Amniotic epithelial cell (primary cell): ENCODE measurements at places on chromosomes 1 and 21.

- DNase-seq = no peak
Measured at GRCh38 chr1:218048828-218049420, 236.2 kb upstream of the RRP15 start.

- DNase-seq = no peak
Measured at GRCh38 chr1:34749992-34750391, 4.9 kb upstream of the GJB5 start.

GRCh38 chr1:22915816-22916470 is 56.7 kb downstream of the LACTBL1 start:
- DNase-seq = no peak

GRCh38 chr1:93007941-93008577 is 46.8 kb upstream of the DIPK1A start:
- peak; percentile 85 for DNase-seq

- no peak for DNase-seq
Measured at GRCh38 chr1:76278711-76279100, 204.2 kb downstream of the ST6GALNAC3 start.

DNA sequence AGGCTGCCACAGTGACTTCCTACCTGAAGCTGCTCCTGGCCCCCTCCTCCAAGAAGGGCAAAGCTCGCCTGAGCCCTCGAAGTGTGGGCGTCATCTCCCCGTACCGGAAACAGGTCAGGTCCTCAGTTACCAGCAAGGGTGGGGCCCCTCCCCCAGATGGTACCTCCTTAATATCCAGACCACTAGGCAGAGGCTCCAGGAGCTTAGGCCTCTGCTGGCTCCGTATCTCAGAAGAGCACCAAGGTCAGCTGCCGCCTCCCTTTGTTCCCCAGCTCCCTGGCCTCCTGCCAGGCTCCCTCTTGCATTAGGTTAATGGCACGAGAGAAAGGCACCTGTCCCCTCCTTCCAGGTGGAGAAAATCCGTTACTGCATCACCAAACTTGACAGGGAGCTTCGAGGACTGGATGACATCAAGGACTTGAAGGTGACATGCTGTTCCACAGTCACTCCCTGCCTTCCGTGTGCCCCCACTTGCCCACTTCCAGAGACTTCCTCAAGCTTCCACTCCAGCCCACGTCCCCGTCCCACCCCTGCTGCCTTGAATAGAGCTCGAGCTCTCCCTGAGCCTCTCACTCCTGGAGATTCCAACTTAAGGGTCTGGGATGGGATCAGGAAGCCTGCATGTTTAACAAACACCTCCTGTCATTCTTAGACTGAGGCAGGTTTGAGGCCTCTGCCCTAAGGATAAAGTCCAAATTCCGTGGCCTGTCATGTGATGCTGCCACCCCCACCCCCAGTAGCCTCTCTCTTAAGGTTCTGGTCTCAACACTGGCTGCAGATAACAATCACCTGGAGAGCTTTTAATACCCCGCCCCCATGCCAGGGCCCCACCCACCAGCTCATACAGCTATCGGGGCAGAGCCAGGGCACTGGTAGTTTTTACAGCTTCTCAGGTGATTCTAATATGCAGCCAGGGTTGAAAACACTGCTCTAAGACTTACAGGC is 8.3 kb downstream of the RHOC start:
- no peak for DNase-seq

DNA sequence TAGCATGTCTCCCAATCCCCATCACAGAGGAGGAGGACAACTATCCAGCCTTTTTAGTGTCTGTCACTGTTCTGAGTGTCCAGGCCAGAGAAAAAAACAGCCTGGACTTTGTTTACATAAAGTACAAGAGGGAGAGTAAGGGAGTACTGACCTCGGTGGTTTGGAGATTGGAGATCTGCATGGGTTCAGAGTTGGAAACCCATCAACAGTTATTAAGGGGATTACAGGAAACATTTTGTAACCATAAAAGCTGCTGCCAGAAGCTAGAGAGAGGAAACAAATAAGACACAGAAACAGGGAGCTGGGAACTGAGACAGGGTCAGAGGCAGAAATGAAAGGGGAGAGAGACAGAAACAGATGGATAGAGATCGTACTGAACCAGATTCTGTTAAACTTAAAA is 131.5 kb upstream of the CTTNBP2NL start:
- peak; percentile 93 for DNase-seq

DNA sequence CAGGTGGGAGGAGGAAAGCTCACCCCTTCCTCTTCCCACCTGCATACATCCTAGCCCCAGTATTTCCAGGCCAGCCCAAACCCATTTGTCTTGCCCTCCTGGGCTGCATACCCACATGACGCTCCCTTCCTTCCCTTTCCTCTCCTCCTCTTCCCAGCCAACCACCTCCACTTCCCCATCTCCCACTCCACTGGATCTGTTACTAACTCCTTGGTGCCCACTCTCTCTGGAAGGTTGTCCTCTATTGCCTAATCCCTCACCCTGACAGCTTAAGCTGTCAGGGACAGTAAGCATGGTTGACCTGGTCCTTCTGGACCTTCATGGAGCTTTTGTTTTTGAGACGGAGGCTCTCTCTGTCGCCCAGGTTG is 23.0 kb upstream of the SYNC start:
- DNase-seq = no peak

- peak; percentile 77 for DNase-seq
Measured at GRCh38 chr1:44862829-44863401, 19.9 kb upstream of the PTCH2 start.

DNA sequence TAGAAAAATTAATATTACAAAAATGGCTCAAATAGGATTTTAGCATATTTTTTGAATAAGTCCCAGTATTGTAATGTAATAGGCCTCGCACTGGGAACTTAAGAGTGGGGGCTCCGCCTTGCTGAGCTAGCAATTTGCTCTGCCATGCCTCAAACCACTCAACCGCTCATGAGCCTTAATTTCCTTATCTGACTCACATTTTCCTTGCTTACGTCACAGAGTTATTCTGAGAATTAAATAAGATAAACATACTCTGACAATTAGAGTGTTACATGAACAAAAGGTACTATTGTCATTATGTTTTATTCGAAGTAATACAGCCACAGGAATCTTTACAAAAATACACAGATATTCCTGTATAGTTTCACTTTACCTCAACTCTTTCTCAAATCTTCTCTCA is 108.1 kb downstream of the SLC44A5 start:
- DNase-seq = no peak

- no peak for DNase-seq
Measured at GRCh38 chr1:158458263-158458662, 3.4 kb upstream of the OR10K1 start.

DNA sequence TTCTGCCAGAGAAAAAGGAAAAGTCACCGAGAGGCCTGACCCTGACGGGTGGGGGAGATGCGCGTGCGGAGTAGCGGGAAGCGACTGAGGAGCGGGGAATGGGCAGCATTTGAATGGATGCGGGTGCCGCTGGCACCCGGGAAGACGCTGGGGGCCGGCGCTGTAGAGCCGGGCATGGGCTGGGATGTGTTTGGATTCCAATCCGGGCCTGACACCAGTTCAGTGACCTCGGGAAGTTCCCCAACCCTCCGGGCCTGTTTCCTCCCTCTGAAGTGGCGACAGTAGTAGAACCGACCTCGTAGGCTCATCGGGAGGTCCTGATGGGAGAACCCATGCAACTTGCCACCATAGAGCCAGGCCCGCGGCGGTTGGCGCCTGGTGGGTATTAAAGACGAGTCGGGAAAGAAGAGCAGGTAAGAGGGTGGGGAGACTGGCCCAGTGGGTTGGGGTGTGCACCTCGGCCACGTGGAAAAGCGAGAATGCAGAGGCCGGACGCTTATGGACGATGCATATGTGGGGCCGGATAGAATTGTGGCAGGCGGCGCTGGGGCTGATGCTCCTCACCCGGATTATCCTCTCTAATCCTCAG is 642 bp upstream of the SLC16A1 start:
- DNase-seq = no peak

DNA sequence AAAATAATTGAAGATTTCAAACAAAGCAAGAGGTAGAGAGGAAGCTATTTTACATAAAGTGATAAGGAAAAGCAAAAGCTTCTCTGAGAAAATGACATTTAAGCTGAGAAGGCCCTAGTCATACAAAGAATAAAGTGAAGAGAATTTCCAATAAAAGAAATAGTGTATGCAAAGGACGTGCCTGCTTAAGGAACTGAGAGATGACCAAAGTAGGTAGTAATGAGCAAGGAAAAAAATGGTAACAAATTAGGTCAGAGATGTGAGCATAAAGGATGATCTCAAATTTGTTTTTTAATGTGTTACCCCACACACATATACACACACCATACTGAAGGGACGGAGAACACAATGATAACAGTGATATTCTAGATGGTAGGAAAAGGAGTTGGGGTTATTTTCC is 46.4 kb downstream of the NRIP1 start:
- DNase-seq = no peak

DNA sequence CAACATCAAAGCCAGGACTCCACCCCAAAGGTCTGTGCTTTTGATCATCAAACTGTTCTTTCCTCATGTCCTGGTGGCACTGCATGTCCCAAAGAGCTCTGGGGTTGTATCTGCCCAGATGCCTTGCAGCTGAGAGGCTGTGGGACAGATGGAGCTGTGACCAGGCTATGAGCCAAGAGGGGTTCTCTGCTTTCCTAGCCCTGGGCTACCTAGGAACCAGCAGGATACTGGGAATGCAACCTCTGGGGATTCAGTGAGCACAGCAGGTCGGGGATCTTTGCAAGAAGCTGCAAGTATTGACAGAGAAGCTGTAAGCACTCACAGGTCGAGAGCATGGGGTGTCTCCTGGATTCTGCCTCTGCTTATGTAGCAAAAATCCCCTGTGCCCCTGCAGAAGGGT is 186.6 kb downstream of the GRIK3 start:
- no peak for DNase-seq

- no peak for DNase-seq
Measured at GRCh38 chr1:89539128-89539527, 14.5 kb downstream of the LRRC8B start.

- peak; percentile 70 for DNase-seq
Measured at GRCh38 chr1:240621249-240621648, 9.3 kb upstream of the GREM2 start.

GRCh38 chr1:50487725-50488124 is 64.5 kb upstream of the DMRTA2 start:
- no peak for DNase-seq

GRCh38 chr1:52033190-52034049 is at the start of gene KTI12:
Gene KTI12, minus strand, starts transcription at chr1:52033810. Its CDS starts 49 bp downstream, at chr1:52033761.
- DNase-seq = peak; percentile 93

DNA sequence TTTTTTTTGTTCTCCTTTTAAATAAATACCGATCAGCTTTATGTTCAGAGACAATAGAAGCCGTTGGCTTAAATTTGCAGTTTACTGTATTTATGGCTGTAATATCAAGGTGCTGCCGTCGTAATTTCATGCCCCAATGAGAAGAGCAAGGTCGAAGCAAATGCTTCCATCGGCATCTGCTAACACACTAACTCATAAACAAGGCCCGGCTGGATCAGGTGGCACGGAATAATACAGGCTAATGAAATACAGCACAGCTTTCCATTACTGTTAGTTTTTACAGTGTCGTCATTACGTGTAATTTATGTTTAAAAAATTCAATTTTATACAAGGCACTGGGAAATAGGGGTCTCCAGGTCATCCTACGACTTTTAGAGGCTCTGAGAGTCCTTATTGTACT is 119.0 kb downstream of the PEX14 start:
- no peak for DNase-seq

DNA sequence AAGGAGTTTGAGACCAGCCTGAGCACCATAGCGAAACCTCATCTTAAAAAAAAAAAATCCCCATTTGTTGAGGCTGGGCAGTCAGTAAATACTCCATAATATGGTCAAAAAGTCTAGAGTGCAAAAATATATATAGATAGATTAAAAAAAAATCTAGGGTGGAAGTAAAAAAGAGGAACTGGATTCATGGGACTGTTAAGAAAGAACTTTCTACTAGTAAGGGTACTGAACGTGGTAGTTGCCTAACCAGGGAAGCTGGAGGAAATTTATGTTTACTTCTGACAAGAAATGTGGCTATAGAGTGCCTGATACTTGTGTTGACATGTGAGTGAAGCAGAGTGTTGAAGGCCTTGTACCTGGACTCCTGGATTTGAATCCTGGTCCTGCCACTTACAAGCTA is 265.9 kb upstream of the FAM78B start:
- no peak for DNase-seq

DNA sequence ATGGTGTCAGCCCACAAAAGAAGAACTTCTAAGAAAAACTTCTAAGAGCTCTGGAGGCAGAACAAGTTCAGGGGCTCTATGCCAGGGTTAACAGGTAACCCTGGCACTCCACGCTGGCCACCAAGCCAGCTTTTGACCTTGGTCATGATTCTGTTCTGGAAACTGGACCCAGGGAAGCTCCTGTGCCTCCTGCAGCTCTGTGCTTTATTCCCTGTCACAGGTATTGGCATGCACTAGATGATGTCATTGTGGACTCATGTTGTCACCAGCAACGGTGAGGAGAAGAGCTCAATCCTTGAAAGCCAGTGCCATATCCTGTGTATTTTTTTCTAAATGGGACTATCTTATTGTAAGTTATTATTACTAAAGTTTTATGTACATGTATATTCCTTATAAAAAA is 56.7 kb upstream of the GCLM start:
- no peak for DNase-seq

- no peak for DNase-seq
Measured at GRCh38 chr1:14617791-14618190, 19.3 kb downstream of the KAZN start.

DNA sequence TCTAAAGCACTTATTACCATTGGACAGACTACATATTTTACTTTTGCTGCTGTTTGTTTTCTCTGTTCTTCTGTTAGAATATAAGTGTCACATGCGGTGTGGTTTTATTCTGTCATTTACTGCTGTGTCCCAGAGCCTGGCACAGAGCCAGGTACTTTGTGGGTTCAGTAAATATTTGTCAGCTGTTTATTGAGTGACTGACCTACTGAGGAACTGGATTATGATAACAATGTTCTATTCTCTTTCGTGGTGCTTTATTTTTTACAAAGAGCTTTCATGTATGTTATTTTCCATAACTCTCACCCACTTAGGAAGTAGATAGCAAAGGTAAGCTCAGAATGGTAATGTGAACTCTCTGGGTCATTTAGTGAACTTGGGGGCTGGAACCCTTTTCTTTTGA is 118.8 kb downstream of the RWDD3 start:
- no peak for DNase-seq

- DNase-seq = no peak
Measured at GRCh38 chr1:164020391-164020790, 538.6 kb upstream of the PBX1 start.

DNA sequence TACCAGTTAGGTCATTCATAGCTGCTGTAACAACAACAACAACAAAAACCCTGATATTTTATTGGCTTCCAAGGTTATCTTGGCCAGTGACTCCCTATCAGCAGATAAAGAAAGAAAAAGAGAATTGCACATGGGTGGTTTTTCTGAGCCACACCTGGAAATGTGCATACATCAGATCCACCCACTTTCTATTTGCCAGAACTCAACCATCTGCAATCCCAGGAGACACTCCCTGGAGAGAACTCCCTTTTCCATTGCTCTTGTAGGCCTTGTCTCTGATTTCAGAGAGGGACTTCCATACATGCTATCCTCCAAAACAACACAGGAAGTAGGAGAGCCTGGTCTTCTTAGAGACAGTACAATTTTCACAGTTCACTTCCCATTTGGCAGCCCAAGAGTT is 74.9 kb upstream of the ZC3H11B start:
- DNase-seq = no peak

- no peak for DNase-seq
Measured at GRCh38 chr1:216433175-216433574, 9.9 kb upstream of the USH2A start.

- no peak for DNase-seq
Measured at GRCh38 chr1:51283979-51284378, 46.4 kb downstream of the TTC39A start.
